ENCODE measurements at places on chromosomes 3 and 15.
A peak's percentile ranks its signal among the peaks of the same experiment; 100 is the strongest.

- no peak for DNase-seq
Measured at GRCh38 chr3:15043408-15044171, 21.5 kb downstream of the MRPS25 start.

DNA sequence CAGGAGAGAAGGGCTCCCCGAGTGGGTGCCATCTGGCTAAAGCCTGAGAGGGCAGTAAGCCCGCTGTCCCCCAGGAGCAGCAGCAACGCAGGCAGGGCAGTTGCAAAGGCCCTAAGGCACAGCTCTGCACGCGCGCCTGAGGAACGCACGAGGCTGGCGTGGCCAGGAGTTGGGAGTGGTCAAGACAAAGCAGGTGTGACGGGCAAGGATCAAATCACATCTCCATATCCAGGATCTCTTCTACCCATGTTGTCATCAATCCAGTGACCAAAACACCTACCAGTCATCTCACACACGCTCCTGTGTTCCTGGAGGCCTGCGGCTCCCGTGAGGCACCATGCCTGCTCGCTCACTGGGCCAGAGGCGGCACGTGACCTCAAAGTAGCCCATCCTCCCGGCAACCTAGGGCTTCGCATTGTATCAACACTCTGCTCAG lies 59.5 kb downstream of the ERC2 start:
- DNase-seq: no peak

GRCh38 chr3:101803173-101803782 lies 24.3 kb downstream of the NXPE3 start:
- DNase-seq: no peak

GRCh38 chr3:2274526-2274925 lies 175.9 kb downstream of the CNTN4 start:
- no peak for DNase-seq

DNA sequence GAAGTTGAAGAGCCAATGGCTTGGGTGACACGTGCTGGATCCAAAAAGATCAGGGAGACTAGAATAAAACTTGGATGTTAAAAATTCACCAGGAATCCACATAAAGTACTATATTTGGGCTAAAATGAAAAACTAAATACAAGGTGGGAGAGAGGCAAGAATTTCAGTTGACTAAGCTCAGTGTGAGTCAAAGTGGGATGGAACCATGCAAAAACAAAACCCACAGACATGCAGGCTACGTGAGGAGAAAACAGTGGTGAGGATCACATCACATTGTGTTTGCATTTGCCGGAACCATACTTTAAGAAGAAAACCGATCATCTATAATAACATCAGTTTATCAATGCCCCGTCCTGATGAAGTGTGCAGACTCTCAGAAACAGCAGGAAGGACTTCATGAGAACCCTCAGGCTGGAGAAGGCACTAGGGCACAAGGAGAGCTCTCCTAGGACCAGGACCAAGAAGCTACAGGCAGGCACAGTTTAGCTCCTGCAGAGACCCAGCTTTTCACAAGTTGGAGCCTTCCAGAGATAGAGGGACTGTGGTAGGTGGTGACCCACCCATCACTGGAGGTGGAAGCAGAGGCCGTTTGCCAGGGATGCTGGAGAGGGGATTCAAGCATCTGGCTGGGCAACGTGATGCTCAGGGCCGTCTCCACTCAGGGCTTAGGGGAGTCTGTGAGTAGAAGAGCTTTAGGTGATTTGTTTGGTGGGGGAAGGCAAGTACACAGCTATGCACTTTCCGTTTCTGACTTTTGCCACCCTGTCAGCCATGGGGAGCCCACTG lies 29.0 kb upstream of the NR2E3 start:
- DNase-seq: no peak

DNA sequence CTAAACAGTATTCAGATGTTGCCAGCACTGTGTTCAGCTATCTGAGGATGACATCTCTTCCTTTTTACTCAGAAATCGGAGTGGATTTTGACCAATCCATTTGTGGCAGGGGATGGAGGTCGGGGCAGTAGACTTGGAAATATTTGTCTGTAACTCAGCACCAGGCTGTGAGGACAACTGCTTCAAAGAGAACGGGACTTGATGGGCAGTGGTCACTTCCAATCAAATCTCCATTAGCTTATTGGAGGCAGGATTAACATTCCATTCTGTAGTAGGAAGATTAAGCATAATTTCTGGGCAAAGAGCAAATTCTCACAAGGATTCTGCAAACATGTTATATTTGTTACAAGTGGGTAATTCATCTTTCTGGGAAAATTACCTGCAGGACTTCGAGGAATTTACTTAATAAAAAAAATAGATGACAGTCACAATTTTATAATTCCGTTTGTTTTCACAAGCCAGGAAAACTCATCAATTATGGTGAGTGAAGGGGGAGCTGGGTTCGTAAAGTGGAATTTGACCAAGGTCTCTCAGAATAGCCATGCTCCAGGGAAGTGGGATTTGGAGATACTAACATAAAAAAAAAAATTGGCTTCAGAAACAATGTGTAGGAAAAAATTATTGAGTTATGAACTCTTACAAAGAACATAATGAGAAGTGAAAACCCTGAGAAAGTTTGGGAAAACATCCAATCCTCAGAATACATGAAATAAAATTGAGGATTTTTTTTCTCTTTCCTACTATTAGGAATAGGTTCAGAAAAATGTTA lies 18.1 kb downstream of the CRABP1 start:
- no peak for DNase-seq

- DNase-seq: no peak
Measured at GRCh38 chr15:35956056-35956455, 410.1 kb upstream of the DPH6 start.

GRCh38 chr3:62587579-62588031 lies 214.3 kb upstream of the FEZF2 start:
- peak; percentile 89 for DNase-seq

Measured in kidney epithelial cell (primary cell).